COLO829 (cell line): ENCODE measurements at places on chromosomes 3 and 15.

DNA sequence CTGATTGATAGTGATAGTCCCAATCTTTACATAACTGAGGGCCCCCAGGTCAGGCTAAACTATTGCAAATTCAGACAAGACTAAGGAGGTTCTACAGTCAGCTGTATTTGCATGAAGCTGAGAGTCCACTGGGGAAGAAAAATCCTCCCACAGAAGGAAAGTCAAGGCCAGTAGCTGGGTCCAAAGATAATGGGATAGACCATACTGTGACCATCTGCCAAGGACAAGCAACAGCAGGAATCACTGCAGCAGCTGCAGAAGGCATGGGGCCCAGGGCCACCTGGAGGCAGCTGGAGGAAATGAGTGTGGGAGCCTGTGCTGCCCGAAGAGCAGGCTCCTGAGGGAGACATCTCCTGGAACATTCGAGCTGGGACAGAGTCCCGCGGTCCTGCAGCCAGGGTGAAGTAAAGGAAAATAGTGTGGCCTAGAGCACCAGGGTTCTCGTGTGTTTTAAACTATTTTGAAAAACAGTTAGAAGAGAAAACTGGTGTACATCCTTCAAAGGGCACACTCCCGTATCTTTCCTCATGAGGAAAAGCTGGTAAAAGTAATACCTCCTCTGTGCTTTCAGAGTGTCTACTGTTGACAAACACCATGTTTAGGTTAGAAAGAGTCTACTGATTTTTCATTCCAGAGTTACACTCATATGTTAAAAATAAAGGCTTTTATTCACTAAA lies 13.2 kb upstream of the TMEM212 start:
- no peak for DNase-seq

GRCh38 chr3:160180581-160181216 lies 44.5 kb upstream of the C3orf80 start:
- no peak for DNase-seq

- no peak for DNase-seq
Observed at GRCh38 chr15:39998511-39999077, 40.4 kb downstream of the SRP14 start.

DNA sequence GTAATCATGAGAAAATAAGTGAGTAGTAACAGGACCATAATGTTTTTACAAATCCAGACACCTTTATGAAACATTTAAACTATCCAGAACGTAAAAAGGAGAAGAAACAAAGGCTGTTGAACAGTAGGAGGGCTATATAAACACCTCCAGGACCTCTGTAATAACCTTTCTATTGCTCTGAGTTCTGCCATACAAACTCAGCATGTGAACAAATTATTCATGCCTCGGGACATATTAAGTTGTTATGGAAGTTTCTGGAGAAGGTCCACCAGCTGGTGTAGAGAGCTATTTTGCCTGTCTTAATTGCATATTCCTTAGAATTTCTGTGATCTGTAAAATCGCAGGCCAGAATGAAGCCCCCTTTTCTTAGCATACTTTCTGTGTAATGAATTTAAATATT lies 256.3 kb downstream of the UBE2E2 start:
- DNase-seq: no peak

GRCh38 chr3:40689837-40690236 lies 165.1 kb downstream of the ZNF621 start:
- DNase-seq: no peak

DNA sequence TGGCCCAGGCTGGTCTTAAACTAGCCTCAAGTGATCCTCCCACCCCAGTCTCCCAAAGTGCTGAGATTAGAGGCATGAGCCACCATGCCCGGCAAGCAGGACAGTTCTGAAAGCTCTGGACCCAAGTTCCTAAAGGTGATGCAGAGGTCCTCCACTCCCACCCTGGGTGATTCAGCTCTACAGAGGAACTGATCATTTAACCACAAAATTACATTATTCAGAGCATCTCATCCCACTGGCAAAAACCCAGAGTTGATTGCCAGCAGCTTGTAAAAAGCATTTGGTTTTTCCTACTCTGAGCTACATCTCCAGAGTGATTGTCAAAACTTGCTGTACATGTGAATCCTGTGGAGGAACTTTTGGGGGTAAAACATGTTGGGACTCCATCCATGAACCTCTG lies 60.2 kb downstream of the SLTM start:
- no peak for DNase-seq

DNA sequence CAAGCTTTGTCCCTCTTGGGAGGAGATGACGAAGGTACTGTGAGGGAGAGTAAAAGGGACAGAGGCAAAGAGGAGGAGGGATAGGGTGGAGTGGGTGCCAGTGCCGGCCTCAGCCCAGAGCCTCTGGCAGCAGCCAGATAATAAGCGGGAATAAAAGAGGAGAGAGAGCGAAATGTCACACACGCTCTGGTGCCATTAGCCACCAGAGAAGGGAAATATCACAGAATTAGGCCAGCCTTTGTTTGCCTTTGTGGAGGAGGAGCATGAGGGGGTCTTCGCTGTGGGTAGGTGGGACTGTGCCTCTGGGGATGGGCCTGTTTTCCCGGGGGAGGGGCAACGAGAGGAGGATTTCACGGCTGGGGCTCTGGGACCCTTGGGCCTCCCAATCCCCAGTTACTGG lies 67.8 kb downstream of the LINGO1 start:
- no peak for DNase-seq

GRCh38 chr3:122299215-122299614 lies 25.8 kb upstream of the CSTA start:
- no peak for DNase-seq

DNA sequence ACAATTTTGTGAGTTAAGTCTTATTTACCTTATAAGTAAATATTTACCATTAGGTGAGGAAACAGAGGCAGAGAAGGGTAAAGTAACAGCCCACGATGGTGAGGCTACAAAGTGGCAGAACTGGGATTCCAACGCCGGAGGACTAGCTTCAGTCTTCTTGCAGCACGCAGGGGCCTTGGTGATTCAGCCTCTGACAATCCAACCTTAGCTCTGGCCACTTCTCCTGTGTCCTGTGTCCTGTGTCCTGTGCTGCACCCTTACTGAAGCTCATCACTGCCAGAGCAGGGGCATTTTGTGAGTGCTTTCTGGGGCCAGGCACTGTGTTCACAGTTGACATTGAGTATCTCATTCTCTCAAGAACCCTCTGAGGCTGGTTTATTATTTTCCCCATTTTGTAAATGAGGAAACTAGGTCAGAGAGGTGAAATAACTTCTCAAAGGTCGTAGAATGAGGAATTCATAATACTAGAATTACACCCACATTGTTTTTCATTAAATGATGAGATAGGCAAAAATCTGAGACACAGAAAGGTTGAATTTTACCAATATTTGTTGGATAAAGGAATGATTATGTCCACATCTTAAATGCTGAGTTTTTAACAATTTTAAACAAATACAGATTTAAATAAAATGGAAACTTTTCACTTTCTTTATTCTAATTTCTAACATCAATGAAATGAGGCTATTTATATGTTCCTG lies 215.9 kb downstream of the BBX start:
- no peak for DNase-seq
